Vagina (tissue), 2 donors: ENCODE measurements at places on chromosomes 1 and 21. TPM values are rescaled to one million over a fixed set of nuclear protein-coding genes. Genes with fewer than 3 reads are reported as not detected.

IL19 gene
- total RNA-seq = not detected

- no peak for DNase-seq
These were observed 23.2 kb downstream of the LYST start for GRCh38 chr1:235843461-235843961.

DNA sequence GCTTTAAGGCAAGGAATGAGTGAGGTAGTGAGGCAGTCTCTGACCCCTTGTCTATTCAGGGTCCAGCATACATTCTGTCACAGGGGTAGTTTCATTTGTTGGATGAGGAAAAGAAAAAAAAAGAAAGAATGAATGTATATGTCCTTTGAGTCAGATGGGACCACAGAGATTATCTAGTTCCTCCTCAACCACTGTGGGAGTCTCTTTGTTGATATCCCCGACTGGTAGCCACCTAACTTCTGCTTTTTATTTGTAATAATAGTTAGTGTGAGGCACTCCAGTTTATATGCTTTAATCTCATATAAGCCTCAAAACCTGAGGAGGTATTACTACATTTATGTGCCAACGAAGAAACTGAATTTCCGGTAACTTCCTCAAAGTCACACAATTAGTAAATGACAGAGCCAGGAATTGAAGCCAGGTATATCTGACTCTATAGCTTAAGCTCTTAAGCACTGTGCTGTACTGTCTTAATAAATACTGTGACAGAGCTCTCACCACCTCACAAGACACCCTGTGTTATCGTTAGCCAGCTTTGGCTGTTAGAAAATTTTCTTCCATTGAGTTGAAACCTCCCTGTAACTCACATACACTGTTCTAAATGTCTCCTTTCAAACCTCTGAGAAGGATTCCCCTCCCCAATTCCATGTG lies 82.2 kb downstream of the MDM4 start:
- no peak for DNase-seq

- DNase-seq = no peak
These were observed 10.8 kb downstream of the DPT start for GRCh38 chr1:168717906-168718891.

OBSCN gene
- 35.8 TPM for total RNA-seq

GRCh38 chr1:975896-976683 lies 5.8 kb downstream of the PERM1 start:
- no peak for DNase-seq

EVI5 gene
- 29.7 TPM for total RNA-seq

DNA sequence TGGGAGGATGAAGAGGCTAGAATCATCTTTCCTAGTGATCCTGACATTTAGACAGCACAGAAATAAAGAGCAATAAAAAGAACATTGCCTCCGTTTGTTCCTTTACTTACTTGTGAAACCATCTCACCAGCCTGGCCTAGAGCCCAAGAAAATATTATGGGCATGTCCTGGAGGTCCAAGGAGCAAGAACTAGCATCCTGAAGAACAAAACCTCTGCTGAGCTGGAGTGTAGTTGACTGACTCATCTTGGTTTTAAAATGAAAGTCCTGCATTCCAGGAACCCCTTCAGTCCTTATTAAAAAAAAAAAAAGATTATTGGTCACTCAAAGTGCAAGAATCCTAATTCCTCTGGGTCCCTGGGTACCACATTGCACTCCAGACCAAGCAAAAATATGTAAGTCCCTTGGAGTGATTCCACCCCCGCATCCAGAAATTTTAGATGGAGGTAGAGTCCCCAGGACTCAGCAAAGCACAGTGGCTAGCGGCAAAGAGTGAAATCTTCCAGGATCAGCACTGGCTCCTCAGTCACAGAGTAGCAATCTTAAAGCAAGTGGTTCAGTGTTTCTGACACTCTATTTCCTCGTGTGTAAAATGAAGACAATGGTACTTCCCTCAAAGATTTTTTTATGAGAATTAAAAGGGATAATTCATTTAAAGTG lies 7.0 kb downstream of the SMCP start:
- DNase-seq = no peak

SPRR2F gene
- 2.5 TPM for total RNA-seq

PKNOX1 gene
- 9.8 TPM for total RNA-seq

DNA sequence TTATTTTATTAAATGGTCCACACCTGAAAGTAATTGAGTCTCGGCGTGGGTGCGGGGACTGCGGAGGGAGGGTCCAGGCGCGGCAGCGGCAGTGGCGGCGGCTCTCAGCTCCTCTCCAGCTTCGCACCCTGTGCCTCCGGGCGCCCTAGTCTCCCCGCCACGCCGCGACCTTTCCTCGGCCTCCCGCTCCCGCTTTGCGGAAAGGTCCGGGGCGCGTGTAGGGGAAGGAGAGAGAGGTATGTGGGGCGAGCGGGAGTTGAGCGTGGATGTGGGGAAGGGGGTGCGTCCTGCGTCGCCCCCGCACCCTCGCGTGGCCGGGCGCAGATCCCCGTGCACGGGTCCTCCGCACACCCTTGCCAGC lies 13.4 kb upstream of the ALX3 start:
- DNase-seq = no peak

DNA sequence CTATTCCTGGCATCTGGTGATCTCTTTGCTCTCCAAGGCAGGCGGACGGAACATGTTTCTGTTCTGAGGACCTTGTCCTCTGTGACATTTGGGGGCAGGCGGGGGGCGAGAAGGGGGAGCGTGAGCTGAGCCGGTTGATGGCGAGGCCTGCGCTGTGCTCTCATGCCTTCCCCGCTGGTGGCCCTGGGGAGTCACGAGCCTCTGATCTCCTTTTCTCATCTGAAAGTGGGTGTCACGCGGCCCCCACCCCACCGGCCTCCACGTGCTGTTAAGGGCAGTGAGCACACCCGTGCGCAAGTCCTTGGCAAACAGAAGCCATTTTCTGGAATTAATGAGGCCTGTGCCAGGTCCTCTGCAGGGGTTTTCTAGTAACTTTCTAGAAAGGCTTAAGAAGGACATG lies 102.8 kb upstream of the ACTRT2 start:
- no peak for DNase-seq

XPR1 gene
- 12.0 TPM for total RNA-seq

GRCh38 chr1:223421025-223421424 lies 27.8 kb downstream of the CCDC185 start:
- no peak for DNase-seq

GRCh38 chr1:17671741-17672140 lies 83.4 kb upstream of the ACTL8 start:
- no peak for DNase-seq

- DNase-seq = no peak
These were observed 10.0 kb downstream of the RPTN start for GRCh38 chr1:152148981-152149380.

TRAF3IP3 gene
- total RNA-seq = 7.1 TPM

DNA sequence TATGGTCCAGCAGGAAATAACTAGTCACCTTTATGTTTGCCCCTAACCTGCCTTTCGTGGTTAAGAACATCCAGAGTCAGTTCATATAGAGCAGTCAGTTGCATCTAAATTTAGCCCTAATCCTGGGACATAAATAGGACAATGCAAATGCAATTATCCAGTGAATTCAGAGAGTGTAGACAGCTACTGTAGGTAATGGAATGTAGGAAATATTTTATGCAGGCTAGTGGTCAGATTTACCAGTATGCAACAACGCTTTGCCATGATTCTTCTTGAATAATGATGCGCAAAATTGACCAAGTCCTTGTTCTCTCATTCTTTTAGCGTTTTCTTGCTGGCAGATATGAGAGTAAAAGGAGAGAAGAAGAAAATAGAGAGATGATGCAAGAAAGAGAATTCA lies 165.4 kb downstream of the LMX1A start:
- no peak for DNase-seq

GRCh38 chr21:41639336-41639735 lies 127.5 kb downstream of the RIPK4 start:
- DNase-seq = no peak

DNA sequence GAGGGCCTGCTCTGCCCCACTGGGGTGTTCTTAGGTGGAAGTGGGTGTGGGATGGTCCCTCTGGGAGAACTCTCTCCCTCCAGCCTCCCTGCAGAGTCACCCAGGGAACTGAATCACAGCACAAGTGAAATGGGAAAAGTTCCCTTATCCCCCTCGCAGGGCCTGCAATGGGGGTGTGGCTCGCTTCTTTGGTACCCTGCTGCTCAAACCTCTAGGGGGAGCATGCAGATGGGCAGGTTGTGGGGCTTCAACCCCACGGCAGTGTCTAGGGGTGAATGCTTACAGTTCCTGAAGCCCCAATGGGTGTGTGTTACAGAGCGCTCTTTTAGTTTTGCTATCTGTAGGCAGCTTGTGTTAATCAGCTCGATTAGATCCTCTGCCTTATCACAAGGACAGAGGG lies 59.0 kb upstream of the TINAGL1 start:
- no peak for DNase-seq
